ENCODE measurements at places on chromosomes 3 and 15.

DNA sequence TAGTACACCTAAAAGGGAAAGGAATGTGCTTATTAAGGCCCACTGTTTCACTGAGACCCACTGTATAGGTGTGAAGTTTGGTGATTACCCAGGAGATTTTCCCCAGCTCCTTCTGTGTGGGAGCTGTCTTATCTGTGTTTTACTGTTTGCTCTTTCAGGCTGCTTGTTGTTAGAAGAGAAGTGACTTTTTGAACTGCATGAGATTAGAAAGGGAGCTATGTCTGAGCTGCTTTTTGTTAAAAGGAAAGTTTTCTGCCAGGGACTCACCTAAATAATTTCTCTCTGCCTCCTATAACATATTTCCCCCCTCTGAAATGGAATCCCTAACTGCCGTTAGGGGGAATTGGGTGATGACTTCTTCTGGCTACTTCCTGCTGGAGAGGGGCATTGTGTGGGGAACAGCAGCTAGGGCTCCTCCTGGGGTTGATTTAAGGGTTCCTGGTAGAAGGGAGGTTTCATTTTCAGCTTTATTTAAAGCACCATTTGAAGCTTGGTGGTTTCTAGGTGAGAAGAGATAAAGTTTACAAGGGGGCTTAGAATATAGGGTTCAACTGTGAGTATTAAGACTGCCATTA, 77.1 kb upstream of the ATP11B start:
- DNase-seq = no peak

GRCh38 chr15:60414016-60414682, 16.4 kb upstream of the ANXA2 start:
- DNase-seq = no peak

DNA sequence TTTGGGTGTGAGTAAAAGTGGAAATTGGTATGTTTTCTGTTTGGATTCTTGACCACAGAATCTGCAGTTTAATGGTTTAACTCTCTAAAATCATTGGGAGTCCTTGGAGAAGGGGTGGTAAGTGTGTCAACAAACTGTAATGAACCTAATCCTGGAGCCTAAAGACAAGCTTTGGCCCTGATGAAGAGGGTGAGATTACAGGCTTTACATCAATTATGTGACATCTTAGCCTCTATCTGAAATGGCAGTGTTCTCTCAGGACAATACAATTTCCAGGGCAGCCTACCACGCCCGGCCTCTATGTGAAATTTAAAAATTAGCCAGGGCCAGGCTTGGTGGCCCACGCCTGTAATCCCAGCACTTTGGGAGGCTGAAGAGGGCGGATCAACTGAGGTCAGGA, 4.3 kb upstream of the PKM start:
- DNase-seq = no peak

DNA sequence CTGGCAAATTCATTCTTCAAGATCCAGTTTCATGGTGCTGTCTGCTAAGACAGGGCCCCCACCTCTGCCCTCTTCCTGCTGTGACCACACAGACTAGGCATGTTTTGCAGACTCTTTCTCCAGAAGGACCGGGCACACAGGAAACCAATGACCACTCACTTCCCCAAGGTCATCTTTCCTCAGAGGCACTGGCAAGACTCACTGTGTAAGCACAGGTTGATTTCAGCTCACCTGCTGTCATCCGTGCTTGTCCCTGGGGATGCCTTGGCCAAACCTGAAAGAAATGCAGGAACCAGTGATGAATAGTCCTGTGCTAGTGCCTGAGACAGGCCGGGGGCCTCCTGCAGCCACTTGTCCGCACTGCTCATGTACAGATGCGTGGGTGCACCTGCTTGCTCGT, 33.5 kb downstream of the ALS2CL start:
- DNase-seq = no peak

All from caudate nucleus (tissue), 63 donors.